A172 (cell line): ENCODE measurements at places on chromosomes 2 and 18. TPM values are rescaled to one million over a fixed set of nuclear protein-coding genes. Genes with fewer than 3 reads are reported as not detected.

TMEM37 gene
- total RNA-seq: 0.12 and 1.3 TPM in 2 replicates

DNA sequence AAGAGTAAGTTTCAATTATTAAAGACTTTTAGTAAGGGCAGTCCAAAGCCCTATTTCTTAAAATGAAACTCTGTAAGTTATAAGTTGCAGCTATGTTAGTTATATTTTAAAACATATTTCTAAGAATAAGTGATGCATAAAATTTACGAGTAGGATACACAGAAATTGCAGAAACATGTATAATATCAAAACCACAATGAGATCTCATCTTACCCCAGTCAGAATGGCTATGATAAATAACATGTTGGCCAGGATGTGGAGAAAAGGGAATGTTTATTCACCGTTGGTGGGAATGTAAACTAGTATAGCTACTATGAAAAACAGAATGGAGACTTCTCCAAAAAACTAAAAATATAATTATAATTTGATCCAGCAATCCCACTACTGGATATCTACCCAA is 201.2 kb downstream of the CBLN2 start:
- DNase-seq: no peak

- DNase-seq: no peak
Observed at GRCh38 chr18:70621710-70622109, 332.9 kb downstream of the SOCS6 start.

- no peak for DNase-seq
Observed at GRCh38 chr18:7817575-7818230, 250.6 kb downstream of the PTPRM start.

DNA sequence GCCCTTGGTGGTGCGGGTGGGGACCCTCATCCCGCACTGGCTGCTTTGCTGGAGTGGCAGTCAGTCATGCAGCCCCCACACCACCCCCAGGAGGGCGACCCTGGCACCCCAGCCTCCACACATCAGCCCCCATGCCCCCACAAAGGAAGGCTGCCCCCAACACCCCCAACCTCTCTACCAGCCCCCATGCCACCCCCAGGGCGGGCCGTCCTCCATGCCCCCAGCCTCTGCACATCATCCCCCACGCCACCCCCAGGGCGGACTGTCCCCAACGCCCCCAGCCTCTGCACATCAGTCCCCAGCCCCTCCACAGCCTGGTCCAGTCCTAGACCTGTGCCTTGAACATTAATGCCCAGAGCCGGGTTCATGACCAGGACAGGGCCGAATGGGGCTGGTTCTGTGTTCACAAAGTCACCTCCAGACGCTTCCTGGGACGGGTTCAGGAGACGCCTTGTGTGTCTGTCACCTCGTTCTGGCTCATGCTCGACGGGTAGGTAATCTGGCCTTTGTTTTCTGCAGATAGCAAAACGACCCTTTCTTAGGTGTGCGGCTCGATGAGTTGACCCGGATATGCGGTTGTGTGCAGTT is 18.4 kb downstream of the D2HGDH start:
- no peak for DNase-seq
